Kidney epithelial cell (primary cell): ENCODE measurements at places on chromosomes 3 and 15. TPM values are rescaled to one million over a fixed set of nuclear protein-coding genes. Genes with fewer than 3 reads are reported as not detected.

DNA sequence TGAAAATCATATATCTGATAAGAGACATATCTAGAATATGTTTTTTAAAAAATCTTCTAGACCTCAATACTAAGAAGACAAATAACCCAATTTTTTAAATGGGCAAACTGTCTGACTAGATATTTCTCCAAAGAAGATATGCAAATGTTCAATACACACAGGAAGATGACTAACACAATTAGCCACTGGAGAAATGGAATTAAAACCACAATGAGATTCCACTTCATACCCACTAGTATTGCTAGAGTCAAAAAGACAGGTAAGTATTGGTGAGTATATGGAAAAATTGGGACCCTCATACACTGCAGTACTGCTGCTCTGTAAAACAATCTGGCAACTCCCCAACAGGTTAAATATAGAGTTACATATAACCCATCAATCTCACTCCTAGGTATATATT lies 33.1 kb upstream of the TOPAZ1 start:
- no peak for DNase-seq

- no peak for DNase-seq
These were observed 4.1 kb downstream of the MYL3 start for GRCh38 chr3:46859001-46859710.

DNA sequence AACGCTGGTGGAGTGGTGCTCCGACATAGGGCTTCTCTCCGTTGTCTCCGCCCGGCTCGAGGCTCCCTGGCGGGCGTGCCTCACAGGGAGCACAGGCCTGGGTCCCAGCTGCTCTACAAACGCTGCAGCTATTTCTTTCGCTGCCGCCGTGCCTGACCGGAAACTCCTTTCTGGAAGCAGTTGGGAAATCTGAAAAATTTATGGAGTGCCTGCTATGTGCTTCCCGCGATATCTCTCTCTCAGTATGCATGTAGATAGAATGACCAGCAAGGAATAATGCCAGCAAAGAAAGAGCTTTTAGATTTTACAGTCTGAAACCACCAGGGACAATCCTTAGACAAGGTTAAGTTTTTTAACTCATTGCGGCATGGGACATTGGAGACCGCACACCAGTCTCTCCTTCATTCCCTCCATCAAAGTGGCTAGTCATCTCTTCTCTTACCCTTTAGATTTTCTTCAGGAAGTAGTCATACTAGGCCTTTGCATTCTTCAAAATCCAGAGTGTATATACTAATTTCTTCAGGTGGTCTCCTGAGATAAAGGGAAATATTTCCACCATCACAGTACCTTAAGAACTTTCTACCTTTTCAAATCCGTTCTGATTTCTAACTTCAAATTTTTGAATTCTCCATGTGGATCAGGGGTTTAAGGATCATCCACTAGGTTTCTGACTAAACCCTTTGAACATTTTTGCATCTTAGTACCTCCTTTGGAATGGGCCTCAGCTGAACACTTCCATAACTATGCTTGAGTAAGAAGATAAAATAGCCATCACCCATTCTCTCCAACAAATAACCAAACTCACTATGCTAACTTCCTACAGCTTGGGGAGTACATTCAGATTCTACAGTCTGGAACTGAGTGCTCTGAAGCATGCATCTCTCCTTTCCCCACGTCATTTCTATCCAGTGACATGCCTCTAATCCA lies 1.1 kb upstream of the NPHP3 start:
- DNase-seq: no peak

DNA sequence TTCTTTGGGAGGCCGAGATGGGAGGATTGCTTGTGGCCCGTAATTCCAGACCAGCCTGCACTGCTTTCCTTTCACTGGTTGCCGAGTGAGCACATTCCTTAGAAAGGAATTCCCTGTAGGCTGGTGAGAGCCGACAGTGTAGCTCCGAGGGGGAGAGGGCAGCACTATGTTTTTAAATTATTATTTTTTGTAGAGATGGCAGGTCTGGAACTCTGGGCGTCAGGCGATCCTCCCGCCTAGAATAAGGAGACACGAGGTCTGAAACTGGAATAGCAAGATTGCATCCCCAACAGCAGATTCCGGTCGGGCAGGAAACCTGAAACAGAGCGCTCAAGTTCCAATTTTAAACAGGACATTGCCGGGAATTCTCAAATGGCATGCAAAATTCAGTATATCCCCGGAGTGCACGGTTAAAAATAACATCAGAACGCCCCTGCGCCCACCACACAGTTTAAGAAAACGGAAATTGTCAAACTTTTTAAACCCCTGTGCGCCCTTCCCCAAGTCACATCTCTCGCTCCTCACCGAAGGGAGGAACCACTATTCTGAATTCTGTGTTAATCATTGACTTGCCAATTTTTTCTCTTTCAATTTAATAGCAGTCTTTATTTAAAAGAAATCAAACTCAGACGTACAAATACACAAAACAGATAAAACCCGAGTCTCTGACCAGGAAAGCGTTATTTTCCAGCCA lies 643 bp upstream of the RNU5B-1 start:
- DNase-seq: no peak

- no peak for DNase-seq
These were observed 349.9 kb upstream of the TGFBR2 start for GRCh38 chr3:30256474-30256873.

GRCh38 chr3:160473978-160474377 lies 24.4 kb upstream of the TRIM59 start:
- no peak for DNase-seq

The PLS1 gene
- 15.6 and 21.8 TPM in 2 replicates for total RNA-seq

The RHOV gene
- 2.0 and 3.6 TPM in 2 replicates for total RNA-seq

The CP gene
- total RNA-seq: 0.07 TPM in 1 of 2 replicates, not detected in the other

The CXCR6 gene
- not detected in 2 replicates for total RNA-seq
